ENCODE measurements at places on chromosomes 13 and 19.

DNA sequence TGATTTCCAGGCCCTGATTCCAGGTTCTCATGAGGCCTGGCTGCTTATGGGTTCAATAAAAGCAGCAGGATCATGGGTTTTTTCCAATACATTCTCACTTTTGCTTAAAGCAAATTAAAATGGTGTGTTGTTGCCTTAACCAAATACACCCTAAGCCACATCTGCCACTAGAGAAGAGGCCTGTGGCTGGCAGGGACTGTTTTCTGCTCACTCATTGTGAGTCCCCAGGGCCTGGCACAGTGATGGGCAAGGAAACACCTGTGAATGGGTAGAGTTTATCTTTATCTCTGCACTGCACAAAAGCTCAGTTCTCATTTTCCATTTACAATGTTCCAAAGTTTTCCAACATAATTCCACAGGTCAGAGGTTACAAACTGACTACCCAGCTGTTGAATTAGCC lies 726.0 kb downstream of the UQCRFS1 start:
- no peak for DNase-seq

DNA sequence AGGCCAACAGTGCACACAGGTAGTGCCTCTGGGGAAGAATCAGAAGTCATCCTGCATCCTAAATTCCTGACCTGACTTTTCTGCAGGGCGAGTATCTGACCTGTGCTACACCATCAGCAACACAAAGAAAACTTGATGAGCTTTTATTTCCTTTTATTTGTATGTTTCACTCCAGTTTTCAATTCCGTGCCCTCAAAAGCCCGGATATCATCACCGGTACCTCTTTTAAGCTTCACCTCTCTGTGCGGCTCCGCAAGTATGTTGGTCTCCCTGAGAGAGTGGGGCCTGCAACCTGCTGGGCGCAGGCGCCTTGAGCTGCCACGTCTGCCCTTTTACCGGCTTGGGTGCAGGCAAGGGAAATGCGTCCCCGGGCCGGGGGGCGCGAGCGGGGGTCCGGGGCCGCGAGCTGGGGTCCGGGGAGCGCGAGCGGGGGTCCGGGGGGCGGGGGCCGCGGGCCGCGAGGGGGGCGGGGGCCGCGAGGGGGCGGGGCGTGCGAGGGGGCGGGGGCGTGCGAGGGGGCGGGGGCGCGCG lies 4.3 kb upstream of the DUXA start:
- DNase-seq, result peak; percentile 46

- DNase-seq, result no peak
Measured at GRCh38 chr13:28659621-28659970, 666 bp downstream of the POMP start.

- DNase-seq, result no peak
Measured at GRCh38 chr13:75216038-75216437, 265.9 kb downstream of the TBC1D4 start.

GRCh38 chr19:11693505-11694499 lies 44.9 kb downstream of the ZNF823 start:
- no peak for DNase-seq

DNA sequence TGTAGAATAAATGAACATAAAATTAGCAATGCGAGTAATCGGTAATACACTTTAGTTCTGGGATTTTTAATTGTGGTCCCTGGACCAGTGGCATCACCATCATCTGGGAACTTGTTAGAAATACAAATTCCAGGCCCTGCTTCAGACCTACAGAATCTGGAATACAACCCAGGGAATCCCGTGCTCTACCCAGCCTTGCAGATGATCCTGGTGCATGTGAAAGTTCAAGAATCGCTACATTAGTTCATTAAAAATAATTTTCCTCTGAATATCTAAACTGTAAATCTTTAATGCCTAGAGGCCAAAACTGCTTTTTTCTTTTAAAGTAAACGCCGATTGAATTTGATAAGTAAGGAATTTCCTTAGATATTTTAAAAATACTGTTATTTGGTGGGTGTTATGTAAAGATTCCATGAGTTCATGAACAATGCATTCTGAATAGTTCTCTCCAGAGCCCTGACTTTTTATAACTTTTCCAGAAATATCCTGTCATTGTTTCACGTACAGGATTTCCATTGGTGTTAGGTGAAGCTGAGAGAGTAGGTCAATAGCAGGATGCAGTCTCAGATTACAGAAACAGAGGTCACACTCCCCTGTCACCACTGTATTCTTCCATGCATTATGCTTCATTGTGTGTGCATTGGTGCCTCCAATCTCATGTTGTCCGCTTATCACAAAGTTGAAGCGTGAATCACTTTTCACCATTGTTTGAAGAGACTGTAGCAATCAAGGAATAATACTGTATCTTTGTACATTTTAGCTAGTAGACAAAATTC lies 596.5 kb upstream of the KLF12 start:
- no peak for DNase-seq

- DNase-seq, result no peak
Measured at GRCh38 chr13:25657157-25657556, 285.4 kb downstream of the ATP8A2 start.

DNA sequence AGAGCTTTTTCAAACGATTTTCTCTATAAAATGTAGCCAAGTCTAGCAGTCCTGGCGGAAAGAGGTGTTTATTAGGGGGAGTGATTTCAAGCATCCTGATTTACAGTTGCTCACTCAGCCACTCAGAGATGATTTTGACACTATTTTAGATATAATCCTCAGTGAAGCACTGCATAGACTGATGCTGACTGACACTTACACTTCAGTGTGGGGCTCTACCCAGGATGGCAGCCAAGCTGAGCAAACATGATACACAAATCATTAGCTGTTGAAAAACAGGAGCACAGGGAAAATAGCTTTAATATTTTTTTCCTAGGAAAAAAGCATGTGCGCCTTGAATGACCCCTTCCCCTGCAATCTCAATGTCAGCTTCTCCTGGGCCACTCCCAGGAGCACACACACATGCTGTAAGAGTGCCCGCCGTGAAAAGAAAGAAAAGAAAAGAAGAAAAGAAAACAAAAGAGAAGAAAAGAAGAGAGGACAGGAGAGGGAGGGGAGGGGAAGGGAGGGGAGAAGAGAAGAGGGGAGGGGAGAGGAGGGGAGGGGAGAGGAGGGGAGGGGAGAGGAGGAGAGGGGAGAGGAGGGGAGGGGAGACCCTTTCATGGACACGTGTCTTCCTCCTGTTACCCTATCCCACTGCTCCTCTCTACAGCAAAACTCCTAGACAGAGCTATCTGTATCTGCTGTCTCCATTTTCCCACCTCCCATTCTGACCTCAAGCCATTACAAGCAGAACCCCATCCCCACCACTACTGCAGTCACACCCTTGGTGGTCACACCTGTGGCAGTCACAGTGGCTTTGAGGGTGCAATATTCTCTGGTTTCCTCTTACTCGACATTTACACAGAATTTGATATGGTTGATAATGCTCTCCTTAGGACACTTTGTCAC lies 36.4 kb downstream of the RCBTB2 start:
- DNase-seq, result no peak

GRCh38 chr13:104006625-104007075 lies 940.4 kb upstream of the SLC10A2 start:
- DNase-seq, result no peak

DNA sequence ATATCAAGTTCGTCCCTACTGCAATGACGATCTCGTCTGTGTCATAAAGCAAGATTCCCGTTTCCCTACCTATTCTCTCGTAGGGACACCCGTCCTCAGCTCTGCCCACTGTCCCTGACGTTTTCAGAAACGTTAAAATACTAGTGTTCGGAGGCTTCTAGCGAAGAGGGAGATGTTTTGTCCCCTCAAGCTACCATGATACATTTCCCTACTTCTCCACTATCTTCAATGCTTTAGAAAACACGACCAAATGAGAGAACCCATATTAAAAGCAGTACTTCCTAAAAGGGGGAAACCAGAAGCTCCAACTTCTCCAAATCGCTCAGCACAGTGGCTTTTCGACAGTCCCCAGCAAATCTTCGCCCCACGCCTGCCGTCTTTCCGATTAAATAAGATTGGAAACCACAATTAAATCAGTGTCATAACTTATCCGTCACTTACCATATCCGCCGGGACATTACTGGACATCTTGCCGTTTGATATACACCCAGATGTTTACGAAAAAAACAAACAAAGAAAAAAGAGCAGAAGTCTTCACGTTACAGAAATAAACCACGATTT lies 1.3 kb downstream of the UBL3 start:
- DNase-seq, result peak; percentile 31

DNA sequence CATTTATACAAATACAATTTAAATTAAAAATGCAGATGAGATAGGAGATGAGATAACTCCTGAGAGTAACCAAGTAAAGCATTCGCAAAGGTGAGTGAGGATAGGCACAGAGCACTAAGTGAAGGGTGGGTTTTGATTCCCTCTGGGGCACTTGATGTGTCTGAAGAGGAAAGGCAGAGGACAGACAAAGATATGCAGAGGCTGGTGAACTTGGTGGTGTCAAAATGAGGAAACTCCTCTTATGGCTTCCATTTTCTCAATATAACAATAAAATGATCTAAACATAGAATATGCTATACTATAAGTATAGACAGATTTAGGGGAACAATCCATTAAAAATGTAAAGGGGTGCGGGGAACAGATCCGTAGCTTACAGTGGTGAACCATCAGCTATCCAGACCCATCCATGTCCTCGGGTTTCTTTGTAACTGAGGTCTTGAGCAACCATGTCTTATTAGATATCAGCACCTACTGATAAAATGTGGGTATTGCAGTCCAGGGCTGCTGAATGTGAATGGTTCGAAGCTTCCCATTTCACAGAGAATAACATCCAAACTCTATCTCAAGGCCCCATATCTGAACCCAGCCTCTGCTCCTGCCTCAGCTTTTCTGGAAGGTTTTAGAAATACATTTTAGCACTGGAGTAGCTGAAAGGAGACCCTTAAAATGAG lies 73.9 kb upstream of the SLC10A2 start:
- DNase-seq, result no peak

- DNase-seq, result no peak
Measured at GRCh38 chr13:75321084-75321483, 160.9 kb downstream of the TBC1D4 start.

- no peak for DNase-seq
Measured at GRCh38 chr13:74015137-74015536, 119.1 kb downstream of the KLF12 start.

DNA sequence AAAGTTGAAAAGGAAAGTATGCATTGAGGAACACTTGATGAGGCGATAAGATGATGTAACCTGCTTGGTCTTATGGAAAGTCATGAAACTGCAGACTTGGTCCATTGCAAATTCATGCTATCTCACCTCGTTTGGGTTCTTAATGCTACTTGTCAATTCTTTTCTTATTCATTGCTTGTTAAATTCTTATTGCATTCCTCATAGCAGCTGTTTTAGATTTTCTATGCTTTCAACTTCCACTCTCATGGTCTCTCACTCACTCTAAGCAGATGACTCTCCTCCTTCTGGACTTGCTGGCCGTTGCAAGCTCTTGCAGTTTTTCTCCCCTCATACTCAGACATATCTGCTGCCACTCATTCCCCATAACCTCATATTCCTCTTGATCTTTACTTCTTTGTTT lies 67.8 kb upstream of the CSNK1A1L start:
- no peak for DNase-seq

GRCh38 chr13:47813718-47814117 lies 187.4 kb downstream of the SUCLA2 start:
- no peak for DNase-seq

- no peak for DNase-seq
Measured at GRCh38 chr13:113901231-113901630, 37.4 kb upstream of the GAS6 start.

- DNase-seq, result no peak
Measured at GRCh38 chr13:50581586-50582196, 261.8 kb downstream of the DLEU7 start.

GRCh38 chr19:17391371-17392151 lies 2.4 kb downstream of the CCDC194 start:
- DNase-seq, result no peak

DNA sequence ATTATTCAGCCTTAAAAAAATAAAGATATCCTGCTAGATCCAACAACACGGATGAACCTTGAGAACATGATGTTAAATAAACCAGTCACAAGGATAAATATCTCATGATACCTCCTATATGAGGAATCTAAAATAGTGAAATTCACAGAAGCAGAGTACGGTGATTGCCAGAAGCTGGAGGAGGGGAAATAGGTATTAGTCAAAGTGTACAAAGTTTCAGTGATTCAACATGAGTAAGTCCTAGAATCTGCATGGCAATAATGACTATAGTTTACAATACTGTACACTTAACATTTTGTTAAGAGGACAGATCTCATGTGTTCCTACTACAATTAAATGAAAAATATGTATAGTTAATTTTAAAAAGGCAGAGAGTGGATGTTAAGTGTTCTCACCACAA lies 206.6 kb upstream of the SLC10A2 start:
- DNase-seq, result no peak

GRCh38 chr13:27977476-27978300 lies 8.6 kb upstream of the CDX2 start:
- DNase-seq, result no peak

- DNase-seq, result no peak
Measured at GRCh38 chr19:46466536-46467196, 4.7 kb downstream of the PNMA8A start.

GRCh38 chr13:26784704-26785639 lies 24.4 kb upstream of the GPR12 start:
- no peak for DNase-seq

DNA sequence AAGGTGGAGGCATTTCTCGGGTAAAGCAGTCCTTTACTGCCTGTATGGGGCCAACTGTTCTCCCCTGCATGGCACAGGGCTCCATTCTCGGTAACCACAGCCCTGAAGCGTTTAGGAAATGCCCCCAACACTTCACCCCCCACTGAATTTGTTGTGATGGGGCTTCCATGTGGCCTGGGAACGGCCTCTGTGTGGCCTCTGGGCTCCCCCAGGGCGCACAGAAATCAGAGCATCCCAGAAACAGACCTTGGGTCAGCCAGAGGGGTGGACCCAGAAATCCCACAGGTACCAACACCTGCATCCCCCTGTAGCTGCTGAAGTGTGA lies 153.7 kb upstream of the VSTM2B start:
- no peak for DNase-seq

GRCh38 chr13:98650396-98651107 lies 73.6 kb upstream of the STK24 start:
- DNase-seq, result no peak

DNA sequence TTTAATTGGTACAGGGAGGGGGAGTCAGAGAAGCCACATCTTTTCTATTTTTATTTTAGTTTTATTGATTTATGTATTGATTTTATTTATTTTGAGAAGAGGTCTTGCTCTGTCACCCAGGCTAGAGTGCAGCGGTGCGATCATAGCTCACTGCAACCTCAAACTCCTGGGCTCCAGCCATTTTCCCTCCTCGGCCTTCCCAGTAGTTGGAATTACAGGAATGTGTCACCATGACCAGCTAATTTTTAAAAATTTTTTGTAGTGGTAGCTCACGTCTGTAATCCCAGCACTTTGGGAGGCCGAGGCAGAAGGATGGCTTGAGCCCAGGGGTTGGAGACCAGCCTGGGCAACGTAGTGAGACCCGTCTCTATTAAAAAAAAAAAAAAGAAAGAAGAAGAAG lies 4.1 kb downstream of the IL27RA start:
- no peak for DNase-seq

- no peak for DNase-seq
Measured at GRCh38 chr13:45784755-45785675, 66.5 kb downstream of the SIAH3 start.

GRCh38 chr13:29490561-29490885 lies 105.0 kb downstream of the SLC7A1 start:
- no peak for DNase-seq
